Germinal center (tissue), 1 donor: ENCODE measurements at places on chromosomes 6 and 20.

DNA sequence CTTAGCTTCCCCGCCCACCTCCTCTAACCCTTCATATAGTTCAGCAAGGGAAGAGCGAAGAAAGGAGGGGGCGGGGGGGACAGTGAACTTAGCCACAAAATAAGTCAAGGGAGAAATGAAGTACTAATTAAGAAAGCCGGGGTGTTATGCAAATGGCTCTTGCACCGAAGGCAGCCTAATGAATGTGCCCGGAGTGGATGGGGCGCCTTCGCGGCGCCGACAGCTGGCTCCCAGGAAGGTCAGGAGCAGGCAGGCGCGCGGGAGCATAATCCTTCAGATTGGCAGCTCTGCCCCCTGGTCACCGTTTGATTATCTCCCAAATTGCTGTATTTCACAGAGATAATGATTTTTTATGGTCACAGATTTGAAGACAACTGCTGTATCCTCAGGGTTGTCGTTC is 395.1 kb downstream of the TFAP2B start:
- DNase-seq: no peak

GRCh38 chr6:88881451-88881850 is 82.0 kb downstream of the RNGTT start:
- DNase-seq: no peak

GRCh38 chr20:9920866-9921265 is 82.0 kb upstream of the PAK5 start:
- DNase-seq: no peak

DNA sequence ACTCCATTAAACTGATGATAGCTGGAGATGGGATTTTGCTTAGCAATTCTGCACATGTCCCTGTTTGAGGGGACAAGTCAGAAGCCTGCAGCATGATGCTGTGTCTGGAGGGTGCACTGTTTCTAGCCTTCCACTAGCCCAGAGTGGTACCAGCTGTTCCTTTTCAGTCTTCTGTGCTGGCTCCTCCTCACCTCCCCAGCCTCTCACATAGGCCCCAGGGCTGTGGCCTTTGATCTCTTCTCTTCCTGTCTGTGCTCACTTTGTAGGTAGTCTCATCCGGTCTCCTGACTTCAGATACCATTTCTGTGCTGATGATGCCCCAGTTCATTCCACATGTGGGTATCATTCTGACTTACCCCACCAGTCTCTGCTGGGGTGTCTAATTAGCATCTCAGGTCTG is 126.3 kb downstream of the HIVEP1 start:
- DNase-seq: no peak

DNA sequence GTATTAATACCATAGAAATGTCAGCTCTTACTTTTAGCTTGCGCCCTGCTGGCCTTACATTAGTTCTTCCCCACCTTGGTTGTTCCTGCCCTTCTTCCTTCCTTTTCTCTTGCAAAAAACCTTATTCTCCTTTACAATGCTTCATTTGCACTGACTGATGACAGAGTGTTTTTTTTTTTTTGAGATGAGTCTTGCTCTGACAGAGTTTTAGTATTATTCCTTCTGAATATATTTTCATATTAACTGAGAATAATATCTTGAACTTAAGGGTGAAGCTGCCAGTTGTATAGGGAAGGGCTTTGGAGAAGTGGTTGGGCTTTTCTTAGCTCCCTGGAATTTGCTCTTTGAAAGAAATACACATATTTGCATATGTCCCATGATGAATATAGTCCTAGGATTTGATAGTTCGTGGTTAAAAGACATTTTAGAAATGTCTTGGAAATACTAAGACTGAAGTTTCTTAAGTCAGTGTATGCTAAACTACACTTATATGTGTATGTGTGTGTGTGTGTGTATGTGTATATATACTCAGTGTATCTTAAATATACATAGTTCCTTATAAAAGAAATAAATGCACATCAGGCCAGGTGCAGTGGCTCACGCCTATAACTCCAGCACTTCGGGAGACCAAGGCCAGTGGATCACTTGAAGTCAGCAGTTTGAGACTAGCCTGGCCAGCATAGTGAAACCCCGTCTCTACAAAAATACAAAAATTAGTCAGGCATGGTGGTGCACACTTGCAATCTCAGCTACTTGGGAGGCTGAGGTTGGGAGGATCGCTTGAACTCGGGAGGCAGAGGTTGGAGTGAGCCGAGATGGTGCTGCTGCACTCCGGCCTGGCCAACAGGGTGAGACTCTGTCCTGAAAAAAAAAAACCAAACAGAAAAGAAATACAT is 216.1 kb upstream of the MYLIP start:
- DNase-seq: no peak
